EL (cell line): ENCODE measurements at places on chromosomes 2 and 18.

DNA sequence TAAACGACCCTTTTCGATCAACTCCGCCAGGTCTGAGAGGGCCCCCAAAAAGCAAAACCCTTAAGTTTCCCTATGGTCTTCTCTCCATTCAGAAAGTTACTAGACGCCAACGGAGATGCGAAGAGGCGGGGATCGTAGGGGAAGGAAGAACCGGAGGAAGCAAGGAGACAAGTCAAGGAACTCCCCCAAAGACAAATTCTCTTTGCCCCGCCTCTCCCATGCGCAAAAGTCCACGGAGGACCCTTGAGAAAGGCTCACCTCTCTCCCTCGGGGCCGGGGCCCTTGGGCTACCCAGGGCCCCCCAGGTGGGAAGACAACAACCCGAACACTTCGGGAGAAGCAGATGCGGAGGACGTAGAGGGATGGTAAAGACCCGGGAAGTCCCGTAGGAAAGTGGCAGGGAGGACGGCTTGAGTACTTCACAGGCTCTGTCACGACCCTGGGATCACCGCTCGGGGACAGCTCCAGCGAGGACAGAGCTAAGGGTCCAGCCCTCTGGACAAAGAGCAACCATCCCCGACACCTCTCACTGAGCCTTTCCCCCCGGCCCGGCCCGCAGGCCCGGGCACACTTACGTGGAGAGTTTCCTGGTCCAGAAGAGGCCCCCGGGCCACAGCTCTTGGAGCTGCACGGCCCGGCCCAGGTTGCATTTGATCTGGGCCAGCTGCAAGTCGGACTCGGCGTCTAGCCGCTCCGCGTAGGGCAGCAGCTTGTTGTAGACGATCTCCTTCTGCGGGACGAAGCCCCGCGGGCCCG is 647 bp downstream of the PSME4 start:
- peak; percentile 55 for DNase-seq

- no peak for DNase-seq
Measured at GRCh38 chr2:65081232-65081685, 25.0 kb downstream of the CEP68 start.

GRCh38 chr2:150432312-150432625 is 55.2 kb downstream of the RND3 start:
- DNase-seq: no peak

GRCh38 chr2:218236829-218237228 is 19.8 kb downstream of the ARPC2 start:
- no peak for DNase-seq

DNA sequence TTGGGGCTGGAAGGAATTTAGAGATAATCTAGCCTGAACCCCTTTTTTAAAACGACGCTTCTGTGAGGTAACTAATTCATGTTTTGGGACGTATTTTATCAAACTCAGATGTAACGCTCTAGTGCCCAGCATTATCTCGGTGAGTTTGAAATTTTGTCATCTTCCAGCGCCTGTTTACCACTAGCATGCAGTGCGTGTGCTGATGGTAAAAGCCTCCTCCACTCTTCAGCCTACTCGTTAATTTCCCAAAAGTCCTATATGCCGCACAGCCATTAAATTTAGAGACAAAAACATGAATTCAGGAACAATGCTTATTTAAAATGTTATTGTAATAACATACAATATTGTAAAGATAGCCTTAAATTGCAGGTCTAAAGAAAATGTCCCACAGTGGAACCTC is 2.8 kb downstream of the ZCCHC2 start:
- DNase-seq: no peak

DNA sequence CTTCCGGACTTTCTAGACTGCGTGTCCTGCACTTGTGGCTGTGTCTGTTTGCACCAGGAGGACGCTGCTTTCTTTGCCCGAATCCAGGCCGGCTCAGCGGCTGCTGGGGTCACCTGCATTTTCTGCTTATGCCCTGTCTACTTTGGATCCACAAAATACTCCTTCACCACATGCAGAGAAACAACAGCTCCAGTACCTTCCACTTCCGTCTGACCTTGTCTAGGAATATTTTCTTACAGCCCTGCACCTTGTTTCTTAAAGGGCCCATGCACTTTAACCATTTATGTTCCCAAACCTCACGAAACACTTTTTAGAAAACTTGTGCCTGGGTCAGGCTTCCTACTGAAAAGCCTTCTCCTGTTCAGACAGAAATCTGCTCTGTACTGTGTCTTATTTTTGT is 129.4 kb upstream of the NCK2 start:
- DNase-seq: no peak

DNA sequence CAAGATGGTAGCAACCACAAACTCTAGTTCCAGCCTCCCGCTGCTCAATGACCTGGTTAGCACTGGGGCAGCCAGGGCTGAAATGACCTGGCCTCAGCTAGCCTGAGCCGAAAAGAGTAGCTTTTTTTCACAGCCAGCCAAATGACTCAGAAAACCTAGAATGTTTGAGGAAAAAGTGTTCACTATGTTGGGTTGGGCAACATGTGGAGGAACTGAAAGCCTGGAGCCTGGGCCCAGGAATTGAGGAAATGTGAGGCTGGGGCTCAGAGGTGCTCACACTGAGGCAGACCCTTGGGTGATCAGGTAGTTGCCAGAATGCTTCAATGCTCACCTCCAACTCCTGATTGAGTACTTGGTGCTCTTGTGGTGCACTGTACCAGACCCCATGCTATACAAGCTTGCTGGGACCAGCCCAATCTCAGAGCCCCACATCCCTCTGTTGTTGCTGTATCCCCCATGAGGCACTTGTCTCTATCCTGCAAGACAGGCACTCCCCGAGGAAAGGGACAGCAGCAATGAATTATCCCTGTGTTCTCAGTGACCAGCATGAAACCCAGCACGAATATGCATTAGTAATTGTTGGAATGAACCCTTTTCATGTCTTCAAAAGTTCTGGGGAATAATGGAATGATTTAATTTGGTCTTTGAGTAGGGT is 116.2 kb downstream of the USP34 start:
- no peak for DNase-seq

GRCh38 chr2:40550085-40550484 is 98.2 kb upstream of the SLC8A1 start:
- DNase-seq: no peak

DNA sequence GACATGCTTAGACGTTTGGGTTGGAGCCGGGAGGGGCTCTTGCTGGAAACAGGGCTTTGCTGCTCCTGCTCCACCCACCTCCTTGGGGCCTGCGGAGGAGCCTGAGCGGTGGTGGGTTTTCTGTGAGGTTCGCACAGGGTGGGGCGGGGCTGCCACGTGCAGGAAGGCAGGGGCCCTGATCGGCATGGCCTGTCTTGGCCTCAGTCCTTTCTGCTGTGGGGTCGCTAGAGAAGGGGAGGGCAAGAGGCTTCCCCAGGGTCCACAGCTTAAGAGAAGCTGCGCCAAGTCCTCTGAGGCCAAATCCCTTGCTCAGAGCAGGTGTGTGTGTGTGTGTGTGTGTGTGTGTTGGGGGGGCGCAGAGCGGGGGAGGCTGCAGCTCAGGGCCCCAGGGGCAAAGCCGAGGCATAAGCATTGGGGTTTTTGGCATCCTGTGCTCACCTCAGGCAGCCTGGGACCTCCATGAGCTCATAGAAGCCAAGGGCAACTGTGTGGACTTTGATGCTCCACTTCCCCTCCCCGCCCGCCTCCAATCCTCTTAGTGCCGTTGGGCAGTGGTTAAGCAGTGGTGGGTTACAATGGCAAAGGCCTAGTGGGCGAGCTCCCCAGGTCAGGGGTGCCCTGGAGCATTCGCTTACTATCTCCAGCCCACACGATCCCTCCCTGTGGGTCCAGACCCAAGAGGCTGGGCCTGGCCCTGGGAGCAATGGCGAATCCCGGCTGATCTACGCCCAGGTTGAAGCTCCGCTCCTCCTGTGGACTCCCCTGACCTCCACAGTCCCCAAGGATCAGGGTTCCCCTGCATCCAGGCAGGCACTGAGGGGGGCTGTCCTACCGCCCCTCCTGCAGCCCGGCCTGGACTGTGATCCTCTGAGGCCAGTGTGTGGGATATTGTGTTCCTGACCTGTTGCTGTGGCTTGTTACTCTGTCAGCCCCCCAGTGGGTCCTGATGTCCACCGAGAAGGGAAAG is 28.9 kb downstream of the TOGARAM2 start:
- DNase-seq: no peak

DNA sequence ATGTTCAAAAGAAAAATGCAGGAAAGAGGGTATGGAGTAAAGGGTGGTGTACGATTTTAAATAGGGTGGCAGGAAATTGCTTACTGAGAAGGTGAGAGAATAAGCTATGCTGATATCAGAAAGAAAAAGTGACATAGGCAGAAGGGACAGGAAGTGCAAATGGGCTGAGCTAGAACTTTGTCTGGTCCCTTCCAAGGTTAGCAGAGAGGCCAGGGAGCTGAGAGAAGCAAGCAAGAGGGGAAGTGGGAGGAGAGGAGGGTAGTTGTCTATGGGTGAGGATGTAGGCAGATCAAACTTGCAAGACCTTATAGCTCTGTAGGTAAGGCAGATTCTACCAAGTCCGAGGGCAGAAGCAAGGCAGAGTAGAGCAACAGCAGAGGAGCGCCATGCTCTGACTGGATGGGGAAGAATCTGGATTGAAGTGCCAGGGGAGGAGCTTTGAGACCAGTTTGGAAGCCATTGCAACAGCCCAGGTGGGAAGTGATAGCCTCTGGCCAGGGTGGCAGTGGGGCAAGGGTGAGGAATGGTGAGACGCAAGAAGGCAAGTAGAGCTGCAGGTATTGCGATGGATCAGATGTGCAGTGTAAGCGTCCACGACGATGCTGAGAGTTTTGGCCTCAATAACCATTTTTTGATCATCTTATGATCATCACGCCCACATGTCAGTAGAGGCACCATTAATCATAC is 134.4 kb upstream of the APCDD1 start:
- DNase-seq: no peak

GRCh38 chr2:73642338-73643018 is at the start of gene NAT8:
NAT8 (minus strand) TSS chr2:73642422; CDS start chr2:73641628, 794 bp downstream.
- DNase-seq: no peak

DNA sequence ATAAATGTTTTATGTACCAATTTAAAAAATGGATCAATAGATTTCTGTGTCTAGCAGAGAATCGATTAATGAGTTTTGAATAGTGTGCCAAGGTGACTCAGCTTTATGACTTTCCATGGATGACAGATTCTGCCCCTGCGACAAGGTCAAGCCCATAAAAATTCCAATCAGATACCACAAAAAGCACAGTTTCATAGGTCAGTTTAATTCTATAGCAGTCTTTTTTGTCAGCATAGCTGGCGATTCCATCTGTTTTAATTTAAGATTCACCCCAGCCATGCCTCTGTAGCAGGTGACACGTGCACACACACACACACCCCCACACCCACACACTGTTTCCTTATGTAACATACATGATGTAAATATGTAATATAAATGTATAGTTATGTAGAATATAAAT is 28.9 kb downstream of the RAB31 start:
- DNase-seq: peak; percentile 65

- DNase-seq: peak; percentile 90
Measured at GRCh38 chr2:216596236-216596979, 36.8 kb upstream of the IGFBP2 start.

DNA sequence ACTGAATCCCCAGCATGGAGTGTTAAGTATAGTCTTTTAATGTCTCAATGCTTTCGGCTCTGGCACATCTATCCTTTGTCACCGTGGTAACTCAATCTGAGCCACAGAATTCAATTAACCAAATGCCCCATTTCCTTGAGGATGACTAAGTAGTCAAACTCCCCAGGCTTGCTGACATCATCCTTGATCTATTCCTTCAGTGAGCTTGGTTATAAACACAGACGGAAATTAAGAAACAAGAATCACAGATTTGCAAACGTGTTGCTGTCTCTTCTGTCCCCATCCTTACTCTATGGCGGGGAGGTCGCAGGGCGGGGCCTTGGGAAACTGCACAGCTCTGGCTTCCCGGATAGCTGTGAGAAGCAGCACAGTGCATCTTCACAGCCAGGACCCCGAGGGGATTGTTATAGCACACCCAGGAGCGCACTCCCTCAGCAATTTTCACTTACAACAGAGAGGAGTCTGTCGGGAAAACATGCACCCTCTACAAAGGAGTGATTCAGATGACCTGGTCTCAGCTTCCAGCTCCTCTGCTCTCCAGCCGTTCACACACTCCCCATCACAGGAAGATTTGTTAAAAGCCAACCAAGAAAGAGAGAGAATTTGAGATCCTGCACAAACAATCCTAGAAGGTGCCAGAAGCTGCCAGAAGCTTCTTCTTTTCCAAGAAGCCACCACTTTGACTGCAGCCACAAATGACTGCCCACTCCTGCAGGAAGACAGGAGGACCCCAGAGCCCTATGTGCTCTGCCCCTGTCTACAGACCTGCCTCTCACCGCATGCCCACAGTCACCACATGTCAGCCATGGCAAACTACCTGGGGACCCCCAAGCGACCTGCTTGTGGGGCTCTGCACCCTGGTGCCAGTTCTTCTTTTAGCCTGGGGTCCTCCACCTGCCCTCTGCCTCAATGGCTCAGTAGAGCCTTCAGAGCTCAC is 44.9 kb upstream of the YWHAQ start:
- peak; percentile 95 for DNase-seq

- DNase-seq: no peak
Measured at GRCh38 chr18:73419531-73419930, 551.7 kb upstream of the NETO1 start.

DNA sequence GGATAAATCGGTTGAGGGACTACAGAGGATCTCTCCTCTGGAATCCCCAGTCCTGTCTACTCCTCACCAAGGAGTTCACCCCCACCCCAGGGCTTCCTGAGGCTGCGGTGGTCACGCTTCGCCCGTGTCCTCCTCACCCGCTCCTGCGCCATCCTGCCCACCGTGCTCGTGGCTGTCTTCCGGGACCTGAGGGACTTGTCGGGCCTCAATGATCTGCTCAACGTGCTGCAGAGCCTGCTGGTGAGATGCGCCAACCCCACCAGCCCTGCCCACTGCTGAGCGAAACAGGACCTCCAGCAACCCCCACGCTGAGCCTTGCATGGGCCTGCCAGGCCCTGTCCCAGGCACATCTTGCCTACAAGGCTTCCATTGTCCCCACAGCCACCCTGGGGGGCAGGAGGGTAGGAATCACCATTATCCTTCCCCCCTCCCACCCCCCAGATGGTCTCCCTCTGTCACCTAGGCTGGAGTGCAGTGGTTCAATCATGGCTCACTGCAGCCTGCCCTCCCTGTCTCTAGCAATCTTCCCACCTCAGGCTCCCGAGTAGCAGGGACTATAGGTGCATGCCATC is 6.7 kb upstream of the CTDSP1 start:
- DNase-seq: no peak
